ENCODE measurements at places on chromosomes 6 and 20. TPM values are rescaled to one million over a fixed set of nuclear protein-coding genes. Genes with fewer than 3 reads are reported as not detected.
A peak's percentile ranks its signal among the peaks of the same experiment; 100 is the strongest.

DNA sequence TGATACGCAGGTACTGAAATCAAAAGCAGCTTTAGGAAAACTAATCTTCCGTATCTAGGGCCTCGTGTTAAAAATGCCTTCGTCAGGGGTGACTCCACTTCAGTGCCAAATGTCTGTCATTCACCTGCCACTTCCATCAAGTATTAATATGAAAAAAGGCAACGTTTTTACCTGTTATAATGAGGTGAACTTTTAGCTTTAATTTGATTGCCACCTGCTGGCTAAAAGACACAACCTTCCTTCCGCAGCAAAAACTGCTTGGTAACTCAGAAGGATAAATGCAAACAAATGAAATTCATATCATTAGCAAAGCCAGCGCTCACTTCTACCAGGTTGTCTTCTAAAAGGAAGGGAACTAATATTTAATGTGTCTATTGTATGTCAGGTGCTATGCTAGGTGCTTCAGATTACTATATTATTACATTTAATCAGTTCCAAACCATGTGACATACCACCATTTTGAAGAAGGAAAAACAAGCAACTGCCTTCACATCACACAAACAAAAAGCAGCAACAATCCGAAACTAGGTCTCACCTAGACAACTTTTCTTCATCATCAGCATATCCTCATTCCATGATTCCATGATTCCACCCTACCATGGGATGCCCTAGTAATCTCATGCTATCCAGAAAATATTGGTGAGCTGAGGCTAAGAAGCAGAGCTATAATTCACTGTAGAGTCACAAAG lies 20.6 kb upstream of the ARHGAP18 start:
- DNase-seq, result peak; percentile 61

DNA sequence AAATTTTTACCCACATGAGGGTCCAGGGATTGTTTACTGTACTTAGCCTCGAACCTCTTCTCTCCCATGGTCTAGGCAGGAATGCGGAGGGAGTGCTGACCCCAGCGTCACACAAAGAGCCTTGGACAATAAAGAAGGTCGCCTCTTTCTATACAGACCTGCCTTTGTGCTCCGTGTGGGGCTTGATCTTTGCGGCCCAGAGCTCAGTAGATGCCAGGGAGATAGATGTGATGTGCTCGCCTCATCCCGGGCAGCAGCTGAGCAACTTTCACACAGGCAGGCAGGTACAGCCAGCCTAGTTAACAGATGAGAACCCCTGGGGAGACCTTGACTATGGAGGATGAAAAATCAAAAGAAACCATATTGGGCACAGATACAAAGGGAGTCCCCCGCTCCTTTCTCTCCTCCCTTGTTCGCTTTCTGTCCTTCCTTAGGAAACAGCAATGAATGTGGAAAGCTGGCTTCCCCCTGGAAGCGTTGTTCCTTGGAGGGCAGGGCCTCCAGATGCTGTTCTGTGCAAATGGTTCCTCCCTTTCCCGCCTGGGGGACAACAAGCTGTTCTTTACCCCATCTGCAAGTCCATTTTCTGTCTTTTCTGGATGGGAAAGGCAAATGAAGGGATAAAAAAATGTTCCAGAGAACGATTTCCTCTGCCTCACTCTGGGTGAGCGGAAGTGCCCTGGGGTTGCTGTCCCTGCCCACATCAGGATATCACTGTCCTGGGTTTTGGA lies 128.3 kb downstream of the OLIG3 start:
- no peak for DNase-seq

DNA sequence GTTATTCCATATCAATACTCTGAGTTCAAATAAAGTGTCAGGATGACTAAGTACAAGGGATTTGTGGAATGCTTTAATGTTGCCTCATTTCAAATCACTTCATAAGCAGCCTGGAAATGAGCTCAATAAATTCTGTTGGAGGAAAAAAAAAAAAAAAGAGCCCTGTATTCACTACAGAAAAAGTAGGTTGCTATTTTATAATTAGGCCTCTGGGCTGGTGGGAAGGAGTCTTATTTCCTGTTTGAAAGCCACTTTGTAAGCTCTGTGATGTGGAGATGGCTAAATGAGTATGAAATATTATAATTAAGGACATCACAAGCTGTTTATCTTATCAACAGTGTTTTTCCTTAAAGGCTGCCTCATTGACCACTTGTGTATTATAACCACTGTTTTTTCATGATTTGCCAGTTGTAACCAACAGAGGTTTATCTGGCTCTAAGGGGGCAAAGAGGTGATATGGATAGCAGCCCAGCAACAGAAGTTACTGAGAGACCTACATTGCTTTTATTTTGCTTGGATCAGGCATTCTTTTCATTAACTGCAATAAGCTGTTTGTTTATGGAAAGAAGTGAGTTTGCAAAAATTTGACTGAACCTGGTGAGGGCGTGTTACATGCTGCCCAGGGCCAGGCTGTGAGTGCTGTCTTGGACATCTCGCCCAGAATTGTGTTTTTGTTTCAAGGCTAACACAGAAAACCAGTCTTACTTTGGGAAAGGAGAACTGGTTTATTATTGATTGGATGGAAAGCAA lies 563.3 kb upstream of the MAP3K7 start:
- no peak for DNase-seq

DNA sequence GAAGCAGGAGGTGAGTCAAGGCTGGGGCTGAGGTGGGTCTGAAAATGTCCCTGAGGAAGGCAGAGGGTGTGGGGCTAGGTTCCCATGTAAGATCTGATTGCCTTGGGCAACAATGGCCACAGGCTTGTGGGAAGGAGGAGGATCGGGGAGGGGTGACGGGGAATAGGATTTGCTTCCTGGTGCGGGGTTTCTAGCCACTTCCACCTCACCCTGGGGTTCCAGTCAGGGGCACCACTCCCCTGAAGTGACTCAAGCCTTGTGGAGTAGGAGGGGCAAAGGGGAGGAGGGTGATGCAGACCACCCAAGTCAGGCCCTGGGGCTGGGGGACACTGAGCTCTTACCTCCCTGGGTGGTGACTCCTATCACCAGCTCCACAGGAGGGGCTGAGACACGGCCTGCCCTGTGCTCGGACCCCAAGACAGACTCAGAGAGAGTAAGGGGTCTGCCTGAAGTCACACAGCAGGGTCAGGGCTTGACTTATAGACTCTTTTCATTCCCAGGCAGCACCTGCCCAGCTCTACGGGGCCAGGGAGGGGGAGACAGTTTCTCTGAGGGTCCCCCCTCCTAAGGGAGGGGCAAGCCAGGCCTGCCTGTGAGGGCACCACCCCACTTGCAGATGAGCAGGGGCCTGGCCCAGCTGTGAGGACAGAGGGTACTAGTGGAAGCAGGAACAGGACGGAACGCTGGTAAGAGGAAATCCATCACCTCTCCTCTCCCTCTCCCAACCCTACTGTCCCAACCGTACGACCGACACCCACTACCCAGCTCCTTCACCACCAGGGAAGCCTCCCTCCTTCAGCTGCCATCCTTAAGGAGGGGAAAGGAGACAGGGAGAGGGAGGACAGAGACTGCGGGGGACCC lies 12.4 kb upstream of the SPDEF start:
- no peak for DNase-seq

DNA sequence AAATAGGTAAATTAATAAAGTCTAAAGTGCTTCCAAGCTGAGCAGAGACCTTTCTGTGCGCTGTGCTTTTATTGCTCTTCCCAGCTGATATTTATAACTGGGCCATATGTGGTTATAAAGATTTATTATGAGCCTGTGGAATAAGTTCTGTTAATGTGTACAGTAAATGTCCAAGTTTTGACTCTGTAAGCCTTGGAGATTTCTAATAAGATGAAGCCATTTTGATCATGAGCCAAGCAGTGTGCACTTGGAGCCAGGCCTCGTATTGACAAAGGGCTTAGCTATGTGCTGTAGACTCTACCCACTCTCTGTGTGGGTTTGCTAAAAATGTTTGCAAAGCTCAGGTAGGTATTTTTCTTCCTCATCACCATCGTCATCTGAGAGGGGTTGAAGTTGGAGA lies 361.1 kb downstream of the FOXA2 start:
- no peak for DNase-seq

The GHRH gene
- total RNA-seq, result not detected

The IGF2R gene
- 79.2 TPM for total RNA-seq
